Activated T-helper 1 cell treated with anti-CD3 and anti-CD28 coated beads, Interleukin-12 subunit alpha, Interleukin-12 subunit beta, Interleukin-2, Interleukin-4 antibody, amounts not matched to agents 30 ng/mL and 10 ng/mL and 1 ng/mL, durations not matched to agents 14 hours and 24 hours and 36 hours (primary cell): ENCODE measurements at places on chromosomes 1 and 21. TPM values are rescaled to one million over a fixed set of nuclear protein-coding genes. Genes with fewer than 3 reads are reported as not detected.

The CDK18 gene
- total RNA-seq, result 0.21 and 0.47 TPM in 2 replicates

The E2F2 gene
- 32.0 and 33.5 TPM in 2 replicates for total RNA-seq

The CDA gene
- total RNA-seq, result not detected in 2 replicates

- DNase-seq, result no peak
- H3K4me1 ChIP-seq, result peaks cover 9% of the 10 kb centered on the region
- H3K36me3 ChIP-seq, result no peaks in the 10 kb centered on the region
- peaks cover 7% of the 10 kb centered on the region for H3K27me3 ChIP-seq
- no peak overlapping the region for H3K4me3 ChIP-seq
- H3K27ac ChIP-seq, result no peak overlapping the region
Observed at GRCh38 chr21:42475526-42476387, 20.3 kb downstream of the RSPH1 start.

- peaks cover 27% of the 10 kb centered on the region for H3K4me1 ChIP-seq
- peaks cover 42% of the 10 kb centered on the region for H3K27me3 ChIP-seq
- peak within 1 kb of the TSS; percentile 13 for H3K4me3 ChIP-seq
- H3K36me3 ChIP-seq, result peaks cover 7% of the 10 kb centered on the region
- no peak for DNase-seq
Observed at GRCh38 chr1:35573198-35574124, at the start of gene TFAP2E. Gene TFAP2E (plus strand): TSS chr1:35573314. CDS start chr1:35573578, 264 bp downstream.

DNA sequence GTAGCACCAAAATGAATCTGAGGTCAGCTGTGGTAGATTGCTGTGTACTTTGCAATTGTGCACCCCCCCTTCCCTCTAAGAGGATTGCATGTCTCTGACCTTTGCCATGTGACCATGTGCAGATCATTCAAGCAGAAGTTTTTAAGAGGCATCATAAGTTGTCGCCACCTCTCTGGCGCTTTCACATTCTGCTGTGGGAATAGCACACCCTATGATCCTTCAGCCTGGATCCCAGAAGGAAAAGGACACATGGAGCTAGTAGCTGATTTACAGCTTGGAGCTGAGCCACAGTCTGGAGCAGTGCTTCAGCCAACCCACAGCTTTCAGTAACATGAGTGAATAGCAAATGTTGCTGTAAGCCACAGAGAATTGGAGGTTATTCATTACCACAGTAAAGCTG, 158.5 kb downstream of the TSEN15 start:
- H3K4me1 ChIP-seq, result no peaks in the 10 kb centered on the region
- no peak overlapping the region for H3K27ac ChIP-seq
- H3K27me3 ChIP-seq, result peaks cover 2% of the 10 kb centered on the region

- DNase-seq, result no peak
- H3K36me3 ChIP-seq, result no peaks in the 10 kb centered on the region
- no peak overlapping the region for H3K27ac ChIP-seq
Observed at GRCh38 chr21:20639026-20639425, 359.2 kb upstream of the NCAM2 start.

DNA sequence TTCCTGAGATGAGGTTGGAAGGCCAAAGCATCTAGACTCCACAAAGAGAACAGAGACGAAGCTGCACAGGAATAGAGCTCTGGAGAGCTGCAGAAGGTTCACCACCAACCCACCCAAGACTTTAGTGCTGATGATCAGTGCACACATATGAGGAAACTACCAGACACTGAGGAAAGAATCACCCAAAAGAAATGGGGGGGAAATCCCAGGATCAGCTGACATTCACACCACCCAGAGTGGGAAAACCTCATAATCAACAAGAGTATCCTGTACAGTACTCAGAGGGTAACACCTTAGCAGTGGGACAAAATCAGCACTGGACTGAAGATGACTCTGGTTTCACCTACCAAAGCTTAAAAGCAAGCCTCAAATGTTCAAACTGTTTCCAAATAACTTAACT, 36.4 kb downstream of the DENND1B start:
- no peak overlapping the region for H3K4me3 ChIP-seq
- DNase-seq, result no peak
- H3K4me1 ChIP-seq, result peaks cover 29% of the 10 kb centered on the region

DNA sequence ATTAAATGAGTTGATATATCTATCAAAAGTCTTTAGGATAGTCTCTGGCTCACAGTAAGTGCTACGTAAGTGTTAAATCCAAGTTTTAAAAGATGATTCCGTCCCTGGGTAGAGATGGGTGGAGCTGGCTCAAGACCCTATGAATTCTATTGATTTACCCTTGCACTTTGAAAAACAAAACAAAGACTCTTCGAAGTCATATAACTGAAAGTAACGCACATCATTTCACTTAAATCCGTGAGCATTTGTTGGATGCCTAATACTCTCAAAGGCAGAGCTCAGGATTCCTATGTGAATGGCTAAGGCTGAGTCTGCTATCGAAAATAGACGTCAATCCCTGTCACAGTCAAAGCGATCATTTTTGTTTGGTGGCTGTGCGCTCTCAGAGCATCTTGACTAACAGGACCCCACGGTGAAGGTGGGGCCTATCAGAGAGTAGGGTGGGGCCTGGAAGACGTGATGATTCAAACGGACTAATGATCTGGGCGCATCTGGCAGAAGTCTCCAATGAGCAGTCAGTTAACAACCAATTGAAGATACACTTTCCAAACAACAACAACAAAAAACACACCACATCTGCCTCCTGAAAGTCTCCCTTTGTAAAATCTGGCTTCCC, 1.2 kb upstream of the NUCKS1 start:
- H3K27ac ChIP-seq, result peak overlapping the region; percentile 97
- peak overlapping the region; percentile 94 for H3K4me3 ChIP-seq
- peaks cover 40% of the 10 kb centered on the region for H3K4me1 ChIP-seq
- H3K27me3 ChIP-seq, result no peaks in the 10 kb centered on the region
- H3K36me3 ChIP-seq, result peaks cover 20% of the 10 kb centered on the region
- DNase-seq, result no peak

DNA sequence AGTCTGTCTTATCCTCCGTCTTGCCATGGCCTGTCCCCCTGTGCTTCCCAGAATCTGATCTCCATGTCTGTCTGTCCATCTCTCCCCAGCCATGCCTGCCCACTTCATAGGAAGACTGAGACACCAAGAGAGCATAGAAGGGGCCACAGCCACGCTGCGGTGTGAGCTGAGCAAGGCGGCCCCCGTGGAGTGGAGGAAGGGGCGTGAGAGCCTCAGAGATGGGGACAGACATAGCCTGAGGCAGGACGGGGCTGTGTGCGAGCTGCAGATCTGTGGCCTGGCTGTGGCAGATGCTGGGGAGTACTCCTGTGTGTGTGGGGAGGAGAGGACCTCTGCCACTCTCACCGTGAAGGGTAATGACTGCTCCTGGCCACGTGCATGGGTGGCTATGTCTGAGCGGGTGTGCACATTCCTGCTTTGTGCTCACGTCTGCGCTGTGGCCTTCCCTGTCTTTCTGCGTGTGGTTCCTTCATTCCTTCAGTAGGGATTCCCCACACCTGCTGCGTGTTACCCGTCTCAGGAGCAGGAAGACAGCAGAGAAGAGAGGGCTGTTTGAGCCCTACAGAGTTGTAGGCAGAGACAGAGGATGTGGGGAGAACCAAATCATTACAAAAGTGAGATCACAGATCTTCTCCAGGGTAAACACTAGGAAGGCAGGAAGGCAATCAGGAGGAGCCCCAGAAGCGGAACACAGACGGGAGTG, 80.8 kb downstream of the OBSCN start:
- DNase-seq, result no peak
- H3K4me3 ChIP-seq, result no peak overlapping the region
- no peaks in the 10 kb centered on the region for H3K27me3 ChIP-seq
- H3K4me1 ChIP-seq, result no peaks in the 10 kb centered on the region
- H3K36me3 ChIP-seq, result no peaks in the 10 kb centered on the region
- no peak overlapping the region for H3K27ac ChIP-seq

DNA sequence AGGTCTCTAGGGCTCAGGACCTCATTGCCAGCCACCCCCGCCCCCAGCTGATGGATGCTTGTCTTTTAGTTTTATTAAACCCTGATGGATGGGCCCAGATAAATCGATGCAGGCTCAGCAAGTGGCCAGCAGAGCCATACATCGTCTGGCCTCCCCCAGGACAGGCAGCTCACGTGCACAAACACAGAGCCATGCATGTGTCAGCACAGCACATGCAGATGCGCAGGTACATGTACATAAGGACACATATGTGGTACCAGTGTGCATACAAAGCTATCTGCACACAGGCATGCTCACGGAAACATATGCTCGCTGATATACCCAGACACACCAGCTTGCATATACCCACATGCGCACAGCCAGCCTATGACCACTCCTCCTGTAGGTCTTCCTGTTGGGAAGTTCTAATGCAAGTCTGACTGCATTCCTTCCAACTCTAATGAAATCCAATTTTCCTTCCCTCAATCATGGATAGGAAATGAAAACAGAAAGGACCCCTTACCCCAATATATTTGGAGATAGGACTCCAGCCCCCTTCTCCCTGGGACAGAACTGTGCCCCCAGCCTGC, 897 bp downstream of the COL16A1 start:
- no peaks in the 10 kb centered on the region for H3K36me3 ChIP-seq
- H3K27me3 ChIP-seq, result peaks cover 25% of the 10 kb centered on the region
- no peak overlapping the region for H3K4me3 ChIP-seq
- H3K27ac ChIP-seq, result no peak overlapping the region
- DNase-seq, result no peak
